Left colon (tissue), 2 donors: ENCODE measurements at places on chromosomes 5 and 9.

DNA sequence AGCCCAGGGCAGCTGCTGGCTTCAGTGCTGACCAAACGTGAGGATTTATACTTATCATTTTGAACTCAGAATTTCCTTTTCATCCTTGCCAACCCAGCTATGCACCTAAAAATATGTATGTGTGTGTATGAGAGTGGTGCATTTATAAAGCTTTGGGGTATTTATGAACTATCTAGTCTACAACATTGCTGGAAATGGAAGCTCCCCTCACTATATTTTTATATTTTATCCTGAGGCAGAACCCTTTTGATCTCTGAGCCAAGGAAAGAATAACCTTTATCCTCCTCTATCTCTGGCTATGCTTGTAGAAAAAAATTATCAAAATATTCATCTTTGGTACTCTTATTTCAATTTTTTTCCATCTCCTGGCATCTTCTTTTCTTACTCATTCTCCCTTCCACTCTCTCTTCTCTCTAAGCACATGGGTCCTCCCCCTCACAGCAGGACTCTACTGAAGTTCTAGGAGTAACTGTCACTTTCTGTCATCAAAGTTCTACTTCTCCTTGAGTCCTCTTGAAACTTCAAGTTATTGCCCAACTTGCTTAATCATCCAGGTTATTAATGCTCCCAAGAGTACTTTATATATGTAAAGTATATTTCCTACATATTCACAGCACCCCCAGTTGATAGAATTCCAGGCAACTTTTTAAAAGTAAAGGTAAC lies 190.9 kb downstream of the HINT1 start:
- no peak for DNase-seq

- no peak for DNase-seq
Measured at GRCh38 chr5:170306381-170306831, 8.8 kb upstream of the LCP2 start.

GRCh38 chr5:81785322-81785721 lies 34.4 kb upstream of the SSBP2 start:
- no peak for DNase-seq

GRCh38 chr9:19085295-19085694 lies 17.4 kb downstream of the HAUS6 start:
- no peak for DNase-seq
